ENCODE measurements at places on chromosomes 5 and 9.

DNA sequence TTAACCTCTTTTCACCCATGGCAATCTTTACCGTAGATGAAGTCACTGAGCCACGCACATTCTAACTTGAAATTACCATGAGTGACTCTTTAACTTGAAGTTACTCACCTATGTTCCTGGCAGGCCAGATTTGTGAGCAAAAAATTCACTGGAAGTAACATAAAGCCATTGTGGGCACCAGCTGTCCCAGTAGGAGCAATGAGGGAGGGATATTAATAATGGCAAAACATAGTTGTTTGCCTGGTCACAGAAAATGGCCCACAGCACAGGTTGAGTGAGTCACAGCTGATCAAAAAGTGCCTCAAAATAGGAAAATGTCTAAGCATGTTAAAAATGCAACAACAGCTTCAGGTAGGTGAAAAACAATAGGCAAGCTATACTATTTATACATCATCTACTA is 146.6 kb downstream of the EFNA5 start:
- DNase-seq, result no peak

- no peak for DNase-seq
Measured at GRCh38 chr5:72325566-72326305, 5.6 kb downstream of the PTCD2 start.

DNA sequence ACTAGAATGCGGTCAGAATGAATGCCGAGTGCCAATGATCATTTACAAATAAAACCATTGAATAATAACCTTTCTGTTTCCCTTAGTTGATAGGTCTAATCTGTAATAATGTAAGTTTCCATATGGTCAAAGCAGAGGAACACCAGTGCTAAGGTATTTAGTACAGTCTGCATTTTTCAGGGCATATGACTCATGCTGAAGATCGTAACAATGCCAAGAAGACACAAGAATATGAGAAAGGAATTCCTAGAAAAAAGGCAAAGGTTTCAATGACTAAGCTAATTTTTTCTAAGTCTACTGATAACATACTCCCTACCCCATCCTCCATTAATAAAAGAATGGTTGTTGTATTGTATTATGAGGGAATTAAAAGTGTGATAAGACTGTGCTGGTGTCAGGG is 2.8 kb downstream of the OR1L8 start:
- no peak for DNase-seq

- DNase-seq, result no peak
Measured at GRCh38 chr5:116532762-116533525, 41.7 kb downstream of the SEMA6A start.

GRCh38 chr9:117411547-117411946 is 3.3 kb downstream of the ASTN2 start:
- DNase-seq, result peak; percentile 63

GRCh38 chr9:70921136-70921535 is 200.3 kb downstream of the TRPM3 start:
- no peak for DNase-seq

Measured in D341Med (cell line).